ENCODE measurements at places on chromosomes 13 and 19.

- DNase-seq: no peak
These were observed 33.8 kb downstream of the KBTBD6 start for GRCh38 chr13:41098761-41099160.

DNA sequence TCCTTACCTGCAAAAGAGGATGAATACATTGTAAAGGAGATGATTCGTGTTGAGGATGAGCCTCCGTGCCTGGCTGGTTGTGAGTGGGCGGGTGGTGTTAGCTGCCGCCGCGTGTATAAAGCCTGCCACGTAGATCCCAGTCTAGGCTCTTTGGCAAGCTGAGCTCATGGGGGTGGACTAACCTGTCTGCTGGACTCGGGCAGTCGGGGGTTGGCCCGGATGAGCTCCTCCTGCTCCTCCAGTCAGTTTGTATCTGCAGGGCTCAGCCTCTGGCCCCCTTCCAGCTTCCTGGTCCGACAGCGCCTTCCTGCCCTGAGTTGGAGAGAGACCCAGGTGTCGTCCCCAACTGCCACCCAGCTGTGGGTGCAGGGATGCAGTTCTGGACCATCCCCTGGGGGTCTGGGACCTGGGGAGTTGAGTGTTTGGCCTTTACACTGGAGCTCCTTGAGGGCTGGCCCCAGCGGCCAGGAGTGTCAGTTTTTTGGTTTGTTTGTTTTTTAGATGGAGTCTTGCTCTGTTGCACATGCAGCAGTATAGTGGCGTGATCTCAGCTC is 20.9 kb downstream of the TECR start:
- DNase-seq: no peak

- no peak for DNase-seq
These were observed 290.0 kb downstream of the KCTD12 start for GRCh38 chr13:76596216-76596615.

GRCh38 chr13:64900039-64900438 is 2330.1 kb downstream of the PCDH9 start:
- no peak for DNase-seq

GRCh38 chr19:6450166-6450565 is 9.4 kb downstream of the SLC25A23 start:
- no peak for DNase-seq

DNA sequence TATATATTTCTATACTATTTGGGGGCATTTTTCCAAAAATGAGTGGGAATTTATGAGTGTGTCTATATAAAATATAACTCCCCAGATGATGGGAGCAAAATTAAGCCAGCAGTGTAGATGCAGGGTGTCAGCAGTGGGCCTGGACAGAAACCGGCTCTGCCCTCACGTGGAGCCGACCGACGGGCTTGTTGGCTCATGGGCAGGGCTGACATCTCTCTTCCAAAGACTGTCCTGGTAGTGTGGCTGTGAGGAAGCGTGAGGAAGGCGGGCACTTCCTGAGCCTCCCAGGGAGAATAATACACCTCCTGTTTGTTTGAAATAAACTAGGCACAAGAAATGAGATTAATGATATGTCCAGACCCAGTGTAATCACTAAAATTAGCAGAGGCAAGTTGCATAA is 206.5 kb downstream of the TEX29 start:
- DNase-seq: no peak

- no peak for DNase-seq
These were observed 347.5 kb downstream of the GPC5 start for GRCh38 chr13:91745967-91746366.
